Glutamatergic neuron (in vitro differentiated cells): ENCODE measurements at places on chromosomes 11 and 22. TPM values are rescaled to one million over a fixed set of nuclear protein-coding genes. Genes with fewer than 3 reads are reported as not detected.

The MAPK12 gene
- 88.5 TPM for total RNA-seq

The HEPN1 gene
- total RNA-seq, result not detected

The CLDN5 gene
- total RNA-seq, result 7.4 TPM

The C22orf31 gene
- total RNA-seq, result not detected

The EXPH5 gene
- total RNA-seq, result 0.44 TPM

The GP1BB gene
- 8.3 TPM for total RNA-seq

The NXPE4 gene
- not detected for total RNA-seq

The OR8B4 gene
- total RNA-seq, result not detected

The MFNG gene
- 61.1 TPM for total RNA-seq

- H3K36me3 ChIP-seq, result no peaks in the 10 kb centered on the region
- peaks cover 12% of the 10 kb centered on the region for H3K4me1 ChIP-seq
- DNase-seq, result no peak
- H3K27me3 ChIP-seq, result peaks cover 8% of the 10 kb centered on the region
- H3K27ac ChIP-seq, result no peak overlapping the region
- no peak overlapping the region for H3K4me3 ChIP-seq
Observed at GRCh38 chr11:120500414-120501071, 11.0 kb upstream of the GRIK4 start.

DNA sequence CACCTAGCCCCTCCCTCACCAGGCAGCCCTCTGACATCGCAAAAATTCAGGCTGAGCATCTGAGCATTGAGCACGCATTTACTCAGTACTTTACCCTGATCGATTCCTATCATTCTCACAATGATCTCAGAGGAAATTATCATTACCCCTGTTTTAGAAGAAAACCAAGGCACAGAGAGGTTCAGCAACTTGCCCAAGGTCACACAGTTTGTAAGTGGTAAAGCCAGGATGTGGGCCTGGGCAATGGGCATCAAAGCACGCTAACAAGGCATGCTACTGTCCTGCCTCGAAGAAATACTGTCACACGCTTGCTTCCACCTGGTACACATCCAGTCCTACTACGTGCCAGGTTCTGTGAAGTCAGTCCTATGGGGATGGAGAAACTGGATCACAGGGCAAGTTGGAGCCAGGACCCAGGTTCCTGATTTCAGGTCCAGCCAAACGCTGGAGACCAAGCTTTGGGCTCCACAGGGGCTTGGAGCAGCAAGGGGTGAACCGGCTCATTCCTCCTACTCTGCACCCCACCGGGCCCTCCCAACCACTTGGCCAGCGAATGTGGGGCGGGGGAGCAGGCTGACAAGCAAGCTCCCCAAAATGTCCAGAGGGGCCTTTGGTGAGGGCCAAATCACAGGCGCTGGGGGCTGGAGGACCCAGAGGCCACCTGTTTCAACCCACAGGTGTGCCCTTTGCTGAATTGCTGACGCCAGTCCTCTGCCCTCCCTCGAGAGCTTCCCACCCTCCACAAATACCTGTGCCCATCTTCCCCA is 18.2 kb downstream of the KCNJ4 start:
- H3K27ac ChIP-seq, result no peak overlapping the region
- H3K4me3 ChIP-seq, result no peak overlapping the region
- peaks cover 8% of the 10 kb centered on the region for H3K27me3 ChIP-seq
- no peaks in the 10 kb centered on the region for H3K36me3 ChIP-seq
- H3K4me1 ChIP-seq, result no peaks in the 10 kb centered on the region
- no peak for DNase-seq

GRCh38 chr22:30868663-30869385 is 99.8 kb downstream of the MORC2 start:
- no peak overlapping the region for H3K4me3 ChIP-seq
- H3K4me1 ChIP-seq, result peaks cover 6% of the 10 kb centered on the region
- H3K27ac ChIP-seq, result no peak overlapping the region

- no peak for DNase-seq
- H3K27me3 ChIP-seq, result peaks cover 9% of the 10 kb centered on the region
- no peak overlapping the region for H3K4me3 ChIP-seq
- H3K4me1 ChIP-seq, result peaks cover 20% of the 10 kb centered on the region
Observed at GRCh38 chr11:36077886-36078685, 134.2 kb downstream of the LDLRAD3 start.

DNA sequence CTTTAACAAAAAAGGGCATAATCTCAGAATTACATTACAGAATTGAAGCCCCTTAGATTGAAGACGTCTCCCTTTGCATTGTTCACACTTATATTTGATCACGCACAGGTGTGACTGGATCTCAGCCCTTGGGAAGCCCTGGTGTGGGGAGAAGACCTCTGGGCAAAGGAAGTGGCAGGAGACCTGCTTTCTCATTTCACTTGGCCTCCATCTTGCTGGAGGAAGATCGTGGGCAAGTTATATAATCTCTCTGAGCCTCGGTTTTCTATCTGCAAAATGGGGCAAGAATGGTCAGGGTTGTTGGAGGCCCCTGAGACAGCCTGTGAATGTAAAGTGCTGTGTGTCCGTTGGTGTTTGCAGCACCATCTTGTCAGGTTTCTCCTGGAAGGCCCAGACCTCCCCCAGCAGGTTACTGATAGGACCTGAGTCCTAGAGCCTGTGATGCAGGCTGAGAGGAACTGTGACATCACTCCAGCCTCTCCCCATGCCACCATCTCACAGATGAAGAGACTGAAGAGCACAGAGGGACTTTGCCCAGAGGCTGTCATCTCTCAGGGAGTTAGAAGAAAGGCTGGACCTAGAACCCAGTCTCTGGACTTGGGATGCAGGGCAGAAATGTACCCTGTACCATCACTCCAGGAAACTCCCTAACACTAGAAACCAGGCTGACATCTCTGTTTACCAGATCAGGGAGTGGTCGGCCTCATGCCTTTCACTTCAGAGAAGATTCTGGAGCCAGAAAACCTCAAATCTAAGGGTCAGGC is 1.1 kb upstream of the APOA1 start:
- no peaks in the 10 kb centered on the region for H3K4me1 ChIP-seq
- no peak for DNase-seq
- no peak overlapping the region for H3K4me3 ChIP-seq
- H3K36me3 ChIP-seq, result no peaks in the 10 kb centered on the region
- peaks cover 5% of the 10 kb centered on the region for H3K27me3 ChIP-seq
- no peak overlapping the region for H3K27ac ChIP-seq

GRCh38 chr11:78313181-78313795 is 104.3 kb downstream of the GAB2 start:
- H3K4me1 ChIP-seq, result peaks cover 20% of the 10 kb centered on the region
- H3K27me3 ChIP-seq, result peaks cover 5% of the 10 kb centered on the region
- no peak for DNase-seq
- no peaks in the 10 kb centered on the region for H3K36me3 ChIP-seq
- H3K27ac ChIP-seq, result no peak overlapping the region
- no peak overlapping the region for H3K4me3 ChIP-seq

DNA sequence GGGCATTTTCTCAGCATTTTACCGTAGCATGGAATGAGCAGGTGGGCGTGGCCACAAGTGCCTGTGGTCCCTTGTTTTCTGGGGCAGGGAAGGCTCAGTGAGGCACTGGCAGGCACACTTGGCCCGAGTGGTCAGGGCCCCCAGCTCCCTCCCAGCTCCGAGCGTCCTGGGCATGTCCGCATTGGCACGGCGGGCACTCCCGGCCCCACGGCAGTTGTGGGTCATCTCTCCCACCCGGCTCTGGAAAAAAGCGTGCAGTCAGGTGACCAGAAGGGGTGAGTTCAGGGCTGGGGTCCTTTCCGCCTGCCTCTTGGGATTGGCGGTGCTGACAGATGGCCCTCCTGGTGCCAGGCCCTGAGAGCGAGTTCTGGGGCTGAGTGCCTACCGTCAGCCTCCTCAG is 55.8 kb downstream of the GRAMD4 start:
- peaks cover 1% of the 10 kb centered on the region for H3K4me1 ChIP-seq
- H3K4me3 ChIP-seq, result no peak overlapping the region
- H3K36me3 ChIP-seq, result no peaks in the 10 kb centered on the region
- no peaks in the 10 kb centered on the region for H3K27me3 ChIP-seq

DNA sequence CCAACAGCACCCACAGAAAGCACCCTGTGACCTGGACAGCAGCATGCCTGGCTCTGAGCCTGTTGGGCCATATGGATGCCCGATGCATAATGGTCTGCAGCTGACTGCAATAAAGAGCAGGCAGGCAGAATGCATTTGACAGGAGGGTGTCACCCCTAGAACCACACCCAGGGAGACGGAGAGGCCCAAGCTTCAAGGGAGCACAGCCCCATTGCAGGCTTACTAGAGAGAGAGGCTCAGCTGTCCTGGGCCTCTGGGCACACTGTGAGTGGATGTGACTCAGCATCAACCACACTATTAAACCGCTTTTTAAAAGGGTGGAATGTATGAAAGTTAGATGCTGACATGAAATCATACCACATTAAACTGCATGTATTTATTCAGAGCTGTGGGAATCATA is 365.3 kb downstream of the CTTN start:
- H3K27me3 ChIP-seq, result peaks cover 4% of the 10 kb centered on the region
- DNase-seq, result no peak
- no peak overlapping the region for H3K4me3 ChIP-seq
- H3K36me3 ChIP-seq, result peaks cover 10% of the 10 kb centered on the region

DNA sequence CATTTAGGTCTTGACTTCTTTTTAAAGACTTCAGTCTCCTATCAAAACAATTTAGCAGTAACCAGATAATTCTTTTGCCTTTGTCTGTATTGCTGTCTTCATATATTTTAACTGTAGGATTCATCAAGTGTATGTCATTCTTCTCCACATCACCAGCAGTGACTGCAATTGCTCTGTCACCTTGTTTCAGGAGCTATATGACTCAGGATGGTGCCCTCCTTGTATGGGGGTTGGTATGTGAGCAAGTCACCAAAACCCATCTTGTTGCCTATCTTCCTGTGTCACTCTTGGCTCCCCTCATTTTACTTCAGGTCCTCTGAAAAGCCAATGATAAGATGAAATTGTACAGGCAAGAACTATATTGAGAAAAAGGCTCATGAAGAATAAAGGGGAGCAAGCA is 256.9 kb upstream of the LUZP2 start:
- no peaks in the 10 kb centered on the region for H3K36me3 ChIP-seq
- no peaks in the 10 kb centered on the region for H3K4me1 ChIP-seq
- no peak overlapping the region for H3K4me3 ChIP-seq
- no peak for DNase-seq
- no peaks in the 10 kb centered on the region for H3K27me3 ChIP-seq

DNA sequence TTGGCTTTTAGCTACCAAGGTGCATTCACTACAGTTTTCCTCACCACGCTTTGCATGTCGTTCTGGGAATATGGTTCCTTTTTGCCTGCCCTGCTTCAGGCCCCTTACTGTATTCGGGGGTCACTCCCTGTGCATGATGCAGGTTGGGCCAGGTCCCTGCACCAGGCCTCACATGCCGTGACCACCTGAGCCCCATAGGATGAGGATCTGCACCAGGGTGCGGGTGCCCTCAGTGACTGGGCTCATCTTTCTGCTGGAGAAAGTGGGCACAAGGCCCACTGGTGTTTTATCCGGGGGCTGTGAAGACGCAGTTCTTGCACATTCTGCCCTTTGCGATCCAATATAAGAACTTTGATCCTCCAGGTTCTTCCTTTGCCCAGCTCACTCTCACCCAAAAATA is 45.7 kb upstream of the CABP7 start:
- no peak for DNase-seq
- H3K36me3 ChIP-seq, result no peaks in the 10 kb centered on the region
- H3K27ac ChIP-seq, result no peak overlapping the region
- H3K4me1 ChIP-seq, result no peaks in the 10 kb centered on the region
- no peaks in the 10 kb centered on the region for H3K27me3 ChIP-seq

GRCh38 chr11:980438-981357 is 55.0 kb downstream of the AP2A2 start:
- peaks cover 19% of the 10 kb centered on the region for H3K4me1 ChIP-seq
- peaks cover 7% of the 10 kb centered on the region for H3K27me3 ChIP-seq
- no peak overlapping the region for H3K27ac ChIP-seq
- H3K4me3 ChIP-seq, result no peak overlapping the region
- DNase-seq, result no peak

GRCh38 chr11:100031973-100032372 is 655.1 kb upstream of the ARHGAP42 start:
- H3K4me3 ChIP-seq, result no peak overlapping the region
- no peaks in the 10 kb centered on the region for H3K36me3 ChIP-seq
- no peaks in the 10 kb centered on the region for H3K4me1 ChIP-seq

GRCh38 chr11:94727819-94728218 is 40.3 kb upstream of the AMOTL1 start:
- H3K36me3 ChIP-seq, result peaks cover 4% of the 10 kb centered on the region
- no peak for DNase-seq
- no peak overlapping the region for H3K4me3 ChIP-seq
- no peaks in the 10 kb centered on the region for H3K27me3 ChIP-seq

DNA sequence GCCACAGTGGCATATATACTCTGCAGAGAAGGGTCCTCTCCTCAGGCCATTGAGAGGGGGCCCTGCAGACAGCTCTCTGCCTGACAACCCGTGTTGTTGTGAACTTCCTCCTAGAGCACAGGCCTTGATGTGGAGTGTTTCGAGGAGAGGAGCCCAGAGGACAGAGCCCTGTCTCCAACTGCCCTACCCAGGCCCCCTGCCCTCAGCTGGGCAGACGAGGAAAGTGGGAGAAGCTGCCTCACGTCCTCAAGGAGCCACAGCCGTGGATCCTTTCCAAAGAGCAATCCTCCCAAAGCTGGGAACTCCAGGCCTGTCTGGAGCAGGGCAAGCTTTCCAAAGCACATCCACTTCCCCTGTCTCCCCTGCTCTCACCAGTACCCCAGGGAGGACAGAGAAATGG is 10.7 kb downstream of the LMO1 start:
- no peaks in the 10 kb centered on the region for H3K27me3 ChIP-seq
- no peaks in the 10 kb centered on the region for H3K36me3 ChIP-seq
- no peak overlapping the region for H3K27ac ChIP-seq
- H3K4me1 ChIP-seq, result peaks cover 30% of the 10 kb centered on the region
- no peak overlapping the region for H3K4me3 ChIP-seq
- DNase-seq, result no peak

GRCh38 chr22:39382410-39382809 is 17.2 kb upstream of the TAB1 start:
- no peak for DNase-seq
- peaks cover 11% of the 10 kb centered on the region for H3K27me3 ChIP-seq
- no peak overlapping the region for H3K4me3 ChIP-seq
- no peak overlapping the region for H3K27ac ChIP-seq
- no peaks in the 10 kb centered on the region for H3K36me3 ChIP-seq

DNA sequence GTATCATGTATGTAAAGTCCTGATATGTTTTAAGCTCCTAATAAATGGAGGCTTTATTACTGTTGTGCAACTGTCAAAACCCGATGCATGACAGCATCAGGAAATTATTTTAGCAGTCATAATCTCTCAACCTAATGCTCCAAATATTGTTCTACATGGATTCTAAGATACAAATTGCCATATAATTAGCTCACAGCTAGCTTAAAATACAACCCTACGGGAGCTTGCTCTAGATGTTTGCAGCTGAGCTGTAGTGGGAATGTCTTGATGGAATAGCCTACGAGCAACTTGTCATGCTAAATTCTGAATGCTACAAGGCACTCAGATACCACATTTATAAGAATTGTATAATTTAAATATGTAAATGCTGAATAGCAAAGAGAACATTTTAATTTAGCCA is 109.8 kb downstream of the STK33 start:
- H3K4me1 ChIP-seq, result no peaks in the 10 kb centered on the region
- no peaks in the 10 kb centered on the region for H3K27me3 ChIP-seq
- H3K27ac ChIP-seq, result no peak overlapping the region
